ENCODE measurements at places on chromosomes 11 and 22.

- H3K27me3 ChIP-seq, result peaks cover 10% of the 10 kb centered on the region
- H3K4me1 ChIP-seq, result no peaks in the 10 kb centered on the region
- no peaks in the 10 kb centered on the region for H3K36me3 ChIP-seq
- no peak for DNase-seq
These were observed 54.2 kb downstream of the OTOG start for GRCh38 chr11:17601256-17601671.

- no peak overlapping the region for H3K4me3 ChIP-seq
- H3K4me1 ChIP-seq, result 0 out of 2 replicates have a peak, but pooled peaks cover 7% of the 10 kb centered on the region
- H3K36me3 ChIP-seq, result no peaks in the 10 kb centered on the region
- no peak overlapping the region for H3K27ac ChIP-seq
- H3K27me3 ChIP-seq, result no peaks in the 10 kb centered on the region
These were observed 16.9 kb downstream of the ELFN2 start for GRCh38 chr22:37410174-37411055.

- no peaks in the 10 kb centered on the region for H3K36me3 ChIP-seq
- DNase-seq, result no peak
- no peaks in the 10 kb centered on the region for H3K4me1 ChIP-seq
These were observed 7.1 kb downstream of the CHRNA10 start for GRCh38 chr11:3664032-3664630.

DNA sequence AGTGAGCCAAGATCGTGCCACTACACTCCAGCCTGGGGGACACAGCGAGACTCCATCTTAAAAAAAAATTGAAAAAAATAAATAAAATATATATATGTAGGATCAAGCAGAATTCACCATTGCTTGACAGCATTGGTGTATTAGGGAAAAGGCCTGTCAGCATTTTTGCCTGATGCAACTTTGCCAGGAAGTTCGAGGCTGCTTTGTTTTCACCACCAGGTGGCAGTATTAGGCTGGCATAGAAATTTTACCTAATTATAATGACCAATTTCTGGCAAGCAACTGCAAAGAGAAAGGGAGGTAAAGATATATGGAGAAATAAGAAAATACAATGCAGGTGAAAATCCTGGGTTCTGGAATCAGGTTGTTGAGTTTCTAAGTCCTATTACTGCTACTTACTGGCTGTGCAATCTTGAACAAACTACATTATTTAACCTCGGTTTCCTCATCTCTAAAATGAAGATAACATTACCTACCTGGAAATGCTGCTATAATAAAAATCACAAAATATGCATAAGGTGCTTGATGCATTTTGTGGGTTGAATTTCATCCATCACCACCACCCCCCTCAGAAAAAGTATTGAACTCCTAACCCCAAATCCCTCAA lies 24.7 kb downstream of the LAYN start:
- no peak overlapping the region for H3K4me3 ChIP-seq
- no peak for DNase-seq
- no peaks in the 10 kb centered on the region for H3K27me3 ChIP-seq
- no peak overlapping the region for H3K27ac ChIP-seq

GRCh38 chr11:36512016-36512415 lies 1.9 kb upstream of the TRAF6 start:
- H3K4me3 ChIP-seq, result no peak overlapping the region
- no peaks in the 10 kb centered on the region for H3K4me1 ChIP-seq
- DNase-seq, result no peak
- H3K27ac ChIP-seq, result no peak overlapping the region
- no peaks in the 10 kb centered on the region for H3K36me3 ChIP-seq

- DNase-seq, result no peak
- H3K27ac ChIP-seq, result 0 out of 2 replicates have a peak overlapping the region, but pooled peaks have one; percentile 10
- no peaks in the 10 kb centered on the region for H3K4me1 ChIP-seq
- no peak overlapping the region for H3K4me3 ChIP-seq
These were observed 14.5 kb downstream of the CARS1 start for GRCh38 chr11:3042496-3043314.

GRCh38 chr22:46159777-46160176 lies 9.5 kb downstream of the PPARA start:
- H3K4me1 ChIP-seq, result no peaks in the 10 kb centered on the region
- H3K4me3 ChIP-seq, result no peak overlapping the region
- H3K27me3 ChIP-seq, result no peaks in the 10 kb centered on the region
- H3K27ac ChIP-seq, result no peak overlapping the region
- H3K36me3 ChIP-seq, result no peaks in the 10 kb centered on the region
- DNase-seq, result no peak

GRCh38 chr11:62889484-62890437 lies 9.1 kb downstream of the SLC3A2 start:
- H3K36me3 ChIP-seq, result peaks cover 51% of the 10 kb centered on the region
- no peak overlapping the region for H3K4me3 ChIP-seq
- H3K27me3 ChIP-seq, result no peaks in the 10 kb centered on the region
- H3K4me1 ChIP-seq, result no peaks in the 10 kb centered on the region
- 0 out of 2 replicates have a peak overlapping the region, but pooled peaks have one; percentile 2 for H3K27ac ChIP-seq
- no peak for DNase-seq

DNA sequence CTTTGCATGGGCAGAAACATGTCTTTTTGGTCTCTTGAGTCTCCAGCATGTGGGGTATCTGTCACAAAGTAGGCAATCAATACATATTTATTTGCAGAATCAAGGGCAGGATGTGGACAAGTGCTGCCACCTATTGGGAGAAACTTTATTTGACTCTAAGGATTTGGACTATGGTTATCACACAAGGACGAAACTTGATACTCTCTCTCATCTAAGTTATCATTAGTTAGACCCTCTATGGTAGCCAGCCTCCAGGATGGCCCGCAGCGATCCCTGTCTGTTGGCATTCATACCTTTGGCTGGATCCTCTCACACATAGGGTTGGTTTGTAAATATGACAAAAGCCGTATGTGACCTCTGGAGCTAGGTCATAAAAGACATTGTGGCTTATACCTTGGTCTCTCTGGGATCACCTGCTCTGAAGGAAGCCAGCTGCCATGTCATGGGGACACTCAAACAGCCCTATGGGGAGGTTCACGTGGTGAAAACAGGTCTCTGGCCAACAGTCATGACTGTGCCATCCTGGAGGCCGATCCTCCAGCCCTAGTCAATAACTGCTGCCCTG lies 1.1 kb upstream of the FBXO7 start:
- DNase-seq, result no peak
- H3K27ac ChIP-seq, result no peak overlapping the region
- no peak overlapping the region for H3K4me3 ChIP-seq
- H3K36me3 ChIP-seq, result no peaks in the 10 kb centered on the region

DNA sequence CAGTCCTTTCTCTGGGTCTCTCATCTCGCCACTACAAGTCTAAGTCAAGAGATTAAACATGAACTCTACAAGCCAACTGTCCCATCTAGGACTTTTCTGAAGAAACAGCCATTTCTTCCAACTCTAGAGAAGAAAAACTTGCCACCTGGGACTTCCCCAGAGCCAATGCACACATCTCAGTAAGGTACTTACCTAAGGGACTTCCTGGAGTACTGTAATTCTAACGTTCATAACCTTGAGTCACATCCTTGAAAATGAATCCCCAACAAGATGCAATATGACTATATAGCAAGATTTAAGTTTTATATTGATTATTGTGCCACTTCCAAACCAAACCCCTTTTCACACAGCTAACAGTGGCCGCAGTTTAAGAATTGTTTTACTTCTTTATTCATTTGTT lies 11.9 kb upstream of the ISX start:
- no peak overlapping the region for H3K27ac ChIP-seq
- H3K27me3 ChIP-seq, result no peaks in the 10 kb centered on the region
- no peaks in the 10 kb centered on the region for H3K4me1 ChIP-seq

GRCh38 chr22:44622147-44622427 lies 79.9 kb upstream of the PRR5 start:
- no peak overlapping the region for H3K4me3 ChIP-seq
- peaks cover 5% of the 10 kb centered on the region for H3K4me1 ChIP-seq
- DNase-seq, result no peak

- peaks cover 16% of the 10 kb centered on the region for H3K4me1 ChIP-seq
- H3K4me3 ChIP-seq, result no peak overlapping the region
- no peaks in the 10 kb centered on the region for H3K27me3 ChIP-seq
- no peaks in the 10 kb centered on the region for H3K36me3 ChIP-seq
These were observed 113.7 kb downstream of the PTPRJ start for GRCh38 chr11:48093795-48094642.

GRCh38 chr11:125942771-125943428 lies 2.9 kb upstream of the VSIG10L2 start:
- H3K4me3 ChIP-seq, result no peak overlapping the region
- no peak overlapping the region for H3K27ac ChIP-seq
- no peaks in the 10 kb centered on the region for H3K36me3 ChIP-seq
- peaks cover 8% of the 10 kb centered on the region for H3K4me1 ChIP-seq
- peak; percentile 39 for DNase-seq

DNA sequence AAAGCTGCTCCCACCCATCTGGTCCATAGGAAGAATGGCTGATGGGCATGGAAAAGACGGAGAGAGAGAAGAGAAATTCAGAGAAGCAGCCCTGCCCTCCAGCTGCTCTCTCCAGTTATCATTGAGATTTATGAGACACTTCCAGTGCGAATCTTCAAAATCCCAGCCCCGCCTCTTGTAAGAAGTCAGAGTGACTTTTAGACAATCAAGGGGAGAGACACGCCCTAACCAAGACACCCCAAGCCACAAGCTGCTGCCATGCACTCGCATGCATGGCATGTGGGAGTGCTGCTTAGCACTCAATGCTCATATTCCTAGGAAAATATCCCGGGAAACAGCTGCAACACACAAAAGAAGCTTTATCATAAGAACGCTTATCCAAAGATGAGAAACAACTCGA lies 110.6 kb upstream of the BID start:
- no peak overlapping the region for H3K4me3 ChIP-seq
- no peak for DNase-seq
- H3K27ac ChIP-seq, result no peak overlapping the region
- H3K27me3 ChIP-seq, result no peaks in the 10 kb centered on the region
- H3K4me1 ChIP-seq, result no peaks in the 10 kb centered on the region
- H3K36me3 ChIP-seq, result peaks cover 3% of the 10 kb centered on the region

- no peak overlapping the region for H3K4me3 ChIP-seq
- no peaks in the 10 kb centered on the region for H3K27me3 ChIP-seq
- H3K4me1 ChIP-seq, result no peaks in the 10 kb centered on the region
- H3K36me3 ChIP-seq, result no peaks in the 10 kb centered on the region
- H3K27ac ChIP-seq, result no peak overlapping the region
- DNase-seq, result no peak
These were observed 65.2 kb downstream of the FBXO7 start for GRCh38 chr22:32539631-32540421.

DNA sequence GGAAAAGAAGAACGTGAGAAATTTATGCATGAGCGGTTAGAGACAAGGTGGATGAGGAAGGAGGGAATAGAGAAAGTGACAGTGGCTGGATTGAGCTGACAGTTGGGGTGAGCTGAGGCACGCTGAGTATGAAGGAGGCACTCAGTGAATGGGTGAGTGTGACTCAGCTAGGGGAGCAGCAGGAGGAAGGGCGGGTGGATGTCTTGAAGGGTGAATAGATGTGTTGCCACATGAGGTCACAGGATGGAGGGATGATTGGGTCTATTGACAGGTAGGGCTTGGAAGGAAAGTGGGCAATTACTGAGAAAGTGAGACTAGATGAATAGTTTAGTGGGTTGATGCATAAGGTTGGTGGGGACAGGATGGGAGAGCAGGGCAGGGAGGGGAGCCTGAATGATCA lies 8.0 kb downstream of the IFITM10 start:
- peaks cover 1% of the 10 kb centered on the region for H3K27me3 ChIP-seq
- no peak overlapping the region for H3K4me3 ChIP-seq
- H3K27ac ChIP-seq, result no peak overlapping the region
- H3K36me3 ChIP-seq, result no peaks in the 10 kb centered on the region

GRCh38 chr11:118662401-118663271 lies 16.8 kb downstream of the TREH start:
- no peak for DNase-seq
- H3K4me3 ChIP-seq, result no peak overlapping the region
- H3K4me1 ChIP-seq, result peaks cover 26% of the 10 kb centered on the region
- no peaks in the 10 kb centered on the region for H3K27me3 ChIP-seq
- no peaks in the 10 kb centered on the region for H3K36me3 ChIP-seq

DNA sequence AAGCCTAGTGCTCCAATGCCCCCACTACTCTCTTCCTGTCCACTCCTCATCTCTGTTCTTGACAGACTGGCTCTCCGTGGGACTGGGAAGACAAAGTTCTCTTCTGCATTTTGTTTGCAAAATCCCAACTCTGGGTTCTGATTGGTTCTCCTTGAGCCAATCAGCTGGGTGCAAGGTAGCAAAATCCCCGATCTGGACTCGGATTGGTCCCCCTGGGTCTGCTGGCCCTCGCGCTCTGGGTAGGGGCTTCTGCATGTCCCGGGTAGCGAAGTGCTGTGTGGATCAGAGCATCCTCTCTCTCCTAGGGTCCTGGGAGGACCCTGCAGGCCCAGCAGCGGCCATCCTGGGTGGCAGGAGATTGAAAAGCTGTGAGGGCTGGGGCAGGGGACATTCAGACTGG lies 22.3 kb upstream of the A4GALT start:
- H3K27ac ChIP-seq, result no peak overlapping the region
- H3K27me3 ChIP-seq, result no peaks in the 10 kb centered on the region
- no peak for DNase-seq

GRCh38 chr11:95419915-95420314 lies 188.9 kb upstream of the SESN3 start:
- H3K27ac ChIP-seq, result no peak overlapping the region
- no peak overlapping the region for H3K4me3 ChIP-seq
- DNase-seq, result no peak
- H3K36me3 ChIP-seq, result no peaks in the 10 kb centered on the region

DNA sequence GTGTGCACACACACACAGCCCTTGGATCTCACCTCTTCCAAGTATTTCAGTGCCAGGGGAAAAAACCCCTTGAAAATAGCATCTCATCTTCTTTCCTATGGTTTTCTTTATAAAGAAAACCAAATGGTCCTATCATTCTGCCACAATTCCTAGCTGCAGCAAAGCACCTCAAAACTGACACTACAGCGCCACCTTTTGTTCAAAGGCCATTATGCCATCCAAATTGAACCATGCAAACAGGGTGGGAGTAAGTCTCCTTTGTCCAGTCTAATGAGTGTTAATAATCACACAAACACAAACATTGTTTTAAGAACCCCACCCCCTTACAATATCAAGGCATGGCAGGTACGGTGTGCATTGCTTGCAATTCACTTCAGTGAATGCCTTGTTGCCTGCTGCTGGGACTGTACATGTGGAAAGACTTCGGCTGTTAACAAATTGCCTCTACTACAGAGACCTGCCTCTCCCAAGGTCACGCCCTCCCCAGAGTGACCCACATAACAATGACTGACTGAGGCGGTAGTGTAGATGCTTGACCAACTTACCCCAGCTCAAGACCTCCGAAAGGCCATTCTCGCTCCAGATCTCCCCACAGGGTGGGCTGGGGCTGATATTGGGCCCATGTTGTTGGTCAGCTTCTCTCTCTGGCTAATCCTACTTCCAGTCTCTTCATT lies 31.7 kb downstream of the FAM181B start:
- H3K4me3 ChIP-seq, result no peak overlapping the region
- peak; percentile 81 for DNase-seq
- no peak overlapping the region for H3K27ac ChIP-seq
- H3K4me1 ChIP-seq, result no peaks in the 10 kb centered on the region
- H3K27me3 ChIP-seq, result no peaks in the 10 kb centered on the region
